NCI-H146 (cell line): ENCODE measurements at places on chromosomes 13 and 19.

- no peak for DNase-seq
These were observed 98.3 kb downstream of the TNFRSF19 start for GRCh38 chr13:23668562-23668961.

- peak; percentile 51 for DNase-seq
These were observed 550.1 kb downstream of the DACH1 start for GRCh38 chr13:71316792-71317363.

- peak; percentile 83 for DNase-seq
These were observed at the start of gene LMO7 for GRCh38 chr13:75635828-75636435. LMO7 (plus strand) TSS chr13:75636330; CDS start chr13:75636658, 328 bp downstream.

- no peak for DNase-seq
These were observed 14.4 kb upstream of the AKAP8 start for GRCh38 chr19:15393963-15394362.

- DNase-seq = peak; percentile 54
These were observed 145.6 kb downstream of the TNFRSF19 start for GRCh38 chr13:23715762-23716235.

DNA sequence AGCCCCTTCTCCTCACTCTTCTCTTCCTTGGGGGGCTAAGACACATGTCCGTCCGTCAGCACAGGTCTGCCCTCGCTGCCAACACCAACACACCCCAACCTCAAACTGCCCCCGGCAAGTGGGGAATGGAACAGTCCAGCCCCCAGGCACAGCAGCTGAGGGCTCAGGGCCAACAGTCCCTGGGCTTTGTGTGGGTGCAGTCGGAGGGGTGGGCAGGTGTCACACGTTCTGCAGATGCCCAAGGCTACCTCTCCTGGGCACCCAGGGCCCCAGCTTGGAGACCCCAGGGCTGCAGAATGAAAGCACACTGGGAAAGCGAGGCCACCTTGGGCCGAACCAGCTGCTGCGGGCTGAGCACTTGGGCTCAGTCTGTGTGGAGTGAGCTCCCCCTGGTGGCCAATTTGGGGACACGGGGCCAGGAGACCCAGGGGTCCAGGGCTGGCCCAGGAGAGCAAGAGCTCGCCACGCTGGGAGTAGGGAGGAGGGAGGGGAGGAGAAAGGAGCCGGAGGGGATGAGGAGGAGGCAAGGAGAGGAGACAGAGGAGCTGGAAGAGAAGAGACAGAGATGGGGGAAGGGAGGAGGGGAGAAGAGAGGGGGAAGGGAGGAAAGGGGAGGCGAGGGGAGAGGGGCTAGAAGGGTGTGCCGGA, 14.0 kb upstream of the ATP8B3 start:
- peak; percentile 31 for DNase-seq

GRCh38 chr13:21328836-21329477, 130.1 kb downstream of the ZDHHC20 start:
- DNase-seq = no peak

- DNase-seq = no peak
These were observed 15.0 kb downstream of the LIPE start for GRCh38 chr19:42412227-42412626.

DNA sequence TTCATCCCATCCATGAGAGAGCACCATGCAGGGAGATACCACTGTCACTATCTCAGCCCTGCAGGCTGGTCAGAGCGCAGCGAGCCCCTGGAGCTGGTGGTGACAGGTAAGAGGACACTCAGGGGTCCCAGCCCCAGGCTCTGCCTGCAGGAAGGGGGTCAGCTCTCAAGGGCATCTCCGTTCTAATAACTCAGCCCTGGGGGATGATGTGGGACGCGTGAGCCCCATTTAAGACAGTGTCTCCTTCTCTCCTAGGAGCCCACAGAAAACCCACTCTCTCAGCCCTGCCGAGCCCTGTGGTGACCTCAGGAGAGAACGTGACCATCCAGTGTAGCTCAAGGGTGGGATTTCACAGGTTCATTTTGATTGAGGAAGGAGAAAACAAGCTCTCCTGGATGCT, 15.5 kb upstream of the KIR3DL3 start:
- DNase-seq = no peak

DNA sequence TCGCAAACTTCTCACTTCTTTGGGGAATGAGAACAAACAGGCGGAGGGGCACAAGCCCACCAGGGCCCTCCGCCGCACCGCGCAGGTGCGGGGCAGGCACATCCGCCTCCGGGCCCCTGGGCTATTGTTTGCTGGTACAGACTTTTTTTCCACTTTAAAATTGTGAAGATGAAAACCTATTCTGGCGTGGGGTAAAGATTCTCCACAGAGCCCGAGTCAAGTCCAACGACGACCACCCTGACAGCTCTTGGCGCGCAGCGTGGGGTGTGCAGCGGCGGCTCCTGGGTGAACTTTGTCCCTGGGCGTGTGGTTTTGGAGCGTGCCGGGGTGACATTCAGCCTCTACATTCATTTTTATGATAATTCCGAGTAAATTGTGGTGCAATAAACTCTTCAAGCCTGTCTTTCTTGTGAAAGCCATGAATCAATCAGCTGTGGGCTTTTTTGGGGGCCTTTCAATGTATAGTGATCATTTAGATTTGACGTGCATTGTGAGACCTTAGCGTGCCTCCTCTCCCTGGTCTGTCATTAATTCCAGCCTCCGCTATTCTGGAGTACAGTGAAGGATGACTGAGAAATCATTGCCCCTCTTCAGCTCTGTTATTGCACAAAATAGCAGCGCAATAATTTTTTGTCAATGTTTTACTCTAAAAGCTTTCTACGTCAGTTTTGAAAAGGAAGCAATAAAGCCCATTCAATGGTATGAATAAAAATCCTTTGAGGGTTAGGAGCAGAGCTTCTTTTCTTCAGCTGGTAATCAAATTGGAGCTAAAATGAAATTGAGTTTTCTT, 90.0 kb downstream of the TEX29 start:
- no peak for DNase-seq

DNA sequence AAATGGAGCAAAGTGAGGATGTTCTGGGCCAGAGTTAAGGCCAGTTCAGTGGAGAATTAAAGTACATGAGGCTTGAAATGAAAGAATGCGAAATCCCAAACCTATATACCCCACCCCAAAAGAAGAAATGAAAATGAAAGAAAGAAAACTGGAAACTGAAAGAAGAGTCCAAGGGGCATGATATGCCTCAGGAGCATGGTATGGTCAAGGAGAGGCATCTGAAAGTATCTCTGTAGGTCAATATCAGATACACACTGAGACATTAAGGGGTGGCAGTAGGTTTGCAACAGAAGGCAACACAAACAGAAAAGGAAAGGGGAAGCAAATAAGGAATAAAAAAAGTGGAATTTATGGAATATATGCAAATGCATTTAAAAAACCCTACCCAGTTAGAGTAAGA, 166.5 kb downstream of the COG6 start:
- DNase-seq = no peak

DNA sequence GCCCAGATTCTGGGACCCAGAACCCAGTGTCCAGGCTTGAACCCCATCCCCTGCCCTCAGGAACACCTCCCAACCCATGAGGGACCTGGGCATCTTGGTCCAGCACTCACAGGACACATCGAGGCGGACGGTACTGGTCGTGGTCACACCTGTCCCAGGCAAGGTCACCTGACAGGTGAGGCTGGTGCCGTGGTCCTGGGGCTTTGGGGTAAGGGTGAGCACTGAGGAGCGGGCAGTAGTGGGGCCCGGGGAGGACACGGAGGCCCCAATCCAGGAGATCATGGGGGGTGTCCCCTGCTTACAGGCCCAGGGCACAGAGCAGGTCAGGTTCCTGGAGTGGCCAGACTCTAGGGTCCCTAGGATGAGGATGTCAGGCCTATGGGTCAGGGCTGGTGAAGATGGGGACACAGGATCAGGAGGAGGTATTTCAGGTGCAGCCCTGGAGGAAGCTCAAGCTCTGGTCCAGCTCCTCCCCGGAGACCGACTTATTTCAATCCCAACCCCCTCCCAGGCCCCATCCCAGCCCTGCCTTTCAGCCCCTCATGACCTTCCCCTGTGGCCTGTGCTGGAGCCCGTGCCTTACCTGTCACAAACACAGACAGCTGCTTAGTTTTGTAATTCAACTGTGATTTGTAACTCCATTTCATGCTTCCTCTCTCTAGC, 772 bp downstream of the SIGLEC8 start:
- DNase-seq = no peak

DNA sequence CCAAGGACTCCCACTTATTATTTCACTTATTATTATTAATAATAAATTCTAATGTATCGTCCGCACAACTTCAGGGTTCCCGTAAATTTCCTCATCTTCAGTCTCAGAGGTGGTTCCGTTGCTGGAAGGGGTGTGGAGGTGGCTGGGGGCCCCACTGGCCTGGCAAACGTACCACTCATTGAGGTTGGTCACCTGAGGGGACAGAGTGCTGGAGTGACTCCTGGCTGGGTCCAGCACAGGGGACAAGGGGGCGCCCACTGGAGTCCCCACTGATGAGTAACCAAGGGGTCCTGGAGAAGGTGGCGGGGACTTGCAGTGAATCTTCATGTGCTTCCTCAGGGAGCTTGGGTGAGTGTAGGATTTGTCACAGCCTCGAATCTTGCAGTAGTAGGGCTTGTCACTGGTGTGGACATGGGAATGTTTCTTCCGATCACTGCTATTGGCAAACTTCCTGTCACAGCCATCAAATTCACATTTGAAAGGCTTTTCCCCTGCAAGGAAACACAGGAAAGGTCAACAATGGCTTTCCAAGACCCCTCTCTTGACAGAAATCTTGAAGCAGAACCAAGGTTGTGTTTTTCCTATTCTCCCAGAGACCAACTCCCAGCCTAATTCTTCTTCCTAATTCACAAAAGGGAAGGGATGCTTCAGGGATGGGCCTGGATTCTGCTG, 6.1 kb downstream of the ZIC5 start:
- no peak for DNase-seq

- no peak for DNase-seq
These were observed 16.7 kb downstream of the ZNF556 start for GRCh38 chr19:2883686-2884439.

DNA sequence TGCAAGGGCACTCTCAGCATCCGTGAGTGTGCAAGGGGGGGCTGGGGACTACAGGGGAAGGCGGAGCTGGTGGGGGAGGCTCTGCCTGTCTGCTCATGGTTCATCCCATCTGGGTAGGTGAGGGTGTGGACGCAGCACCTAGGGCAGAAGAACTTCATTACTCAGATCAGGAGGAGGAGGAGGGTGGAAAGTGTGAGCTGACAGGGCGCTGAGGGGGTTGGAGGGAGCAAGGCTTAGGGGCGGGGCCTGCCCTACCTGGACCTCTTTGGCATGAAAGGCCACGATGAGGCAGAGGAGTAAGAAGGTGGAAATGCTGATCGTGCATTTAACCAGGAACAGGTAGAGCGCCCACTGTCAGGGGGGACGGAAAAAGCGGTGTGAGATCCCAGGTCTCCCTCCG, 4.5 kb downstream of the KCNN4 start:
- no peak for DNase-seq
